ENCODE measurements at places on chromosomes 5 and 9.

- no peaks in the 10 kb centered on the region for H3K36me3 ChIP-seq
- no peak overlapping the region for H3K27ac ChIP-seq
- DNase-seq, result no peak
- H3K4me3 ChIP-seq, result no peak overlapping the region
- no peaks in the 10 kb centered on the region for H3K4me1 ChIP-seq
These were observed 41.8 kb downstream of the CSF2 start for GRCh38 chr5:132115375-132115774.

DNA sequence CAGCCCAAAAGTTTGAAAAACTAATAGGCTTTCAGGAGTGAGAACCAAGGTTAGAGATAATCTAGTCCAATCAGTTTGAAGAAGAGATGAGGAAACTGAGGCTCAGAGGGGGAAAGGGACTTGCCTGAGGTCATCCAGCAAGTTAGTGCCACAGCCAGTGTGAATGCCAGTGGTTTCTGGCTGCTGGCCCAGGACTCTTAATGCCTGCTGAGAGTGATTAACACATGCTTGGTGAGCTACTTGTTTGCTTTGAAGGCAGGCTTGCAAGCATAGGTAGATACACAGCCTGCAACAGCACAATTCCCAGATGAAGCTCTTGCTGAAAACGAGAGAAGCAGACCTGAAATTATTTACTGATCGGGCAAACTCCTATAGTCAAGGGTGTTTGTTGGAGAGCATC is 591.6 kb upstream of the SGCD start:
- no peaks in the 10 kb centered on the region for H3K27me3 ChIP-seq
- no peak for DNase-seq
- H3K4me1 ChIP-seq, result no peaks in the 10 kb centered on the region
- no peak overlapping the region for H3K27ac ChIP-seq

- H3K27me3 ChIP-seq, result no peaks in the 10 kb centered on the region
- no peaks in the 10 kb centered on the region for H3K36me3 ChIP-seq
These were observed 35.6 kb upstream of the NEK6 start for GRCh38 chr9:124222109-124222508.

DNA sequence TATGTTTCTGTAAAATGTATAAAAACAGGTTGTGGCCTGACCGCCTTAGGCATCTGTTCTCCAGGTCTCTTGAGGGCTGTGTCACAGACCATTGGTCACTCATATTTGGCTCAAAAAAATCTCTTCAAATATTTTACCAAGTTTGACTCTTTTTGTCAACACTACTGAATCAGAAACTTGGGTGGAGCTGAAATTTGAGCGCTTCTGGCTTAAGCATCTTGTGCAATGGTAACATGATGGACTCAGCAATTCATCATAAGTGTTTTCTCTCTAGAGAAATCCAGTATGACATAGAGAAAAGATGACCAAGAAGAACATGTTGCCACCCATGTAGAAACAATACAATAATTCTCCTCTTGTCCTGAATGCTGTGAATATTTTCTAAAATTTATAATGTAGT is 387.9 kb downstream of the MAT2B start:
- no peak for DNase-seq
- H3K4me1 ChIP-seq, result no peaks in the 10 kb centered on the region
- H3K36me3 ChIP-seq, result no peaks in the 10 kb centered on the region

DNA sequence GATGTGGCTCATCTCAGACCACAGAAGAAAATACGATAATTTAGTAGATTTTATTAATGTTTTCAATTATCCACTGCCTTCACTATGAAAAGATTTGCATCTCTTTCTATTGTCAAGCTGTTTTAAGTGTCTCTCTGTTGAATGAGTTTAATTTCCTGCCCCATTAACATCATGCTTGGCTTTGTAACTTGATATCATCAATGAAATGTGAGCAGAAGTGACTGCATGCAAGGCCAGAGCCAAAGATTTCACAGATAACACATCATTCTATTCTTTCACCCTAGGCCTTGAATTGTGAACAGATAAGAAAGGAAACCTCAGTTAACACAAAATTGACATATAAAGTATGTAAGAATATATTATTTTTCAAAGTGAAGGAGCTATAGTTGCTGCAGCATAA is 986.4 kb upstream of the CDH18 start:
- H3K27me3 ChIP-seq, result no peaks in the 10 kb centered on the region
- no peak overlapping the region for H3K4me3 ChIP-seq
- no peak for DNase-seq
- H3K36me3 ChIP-seq, result no peaks in the 10 kb centered on the region
- no peaks in the 10 kb centered on the region for H3K4me1 ChIP-seq

DNA sequence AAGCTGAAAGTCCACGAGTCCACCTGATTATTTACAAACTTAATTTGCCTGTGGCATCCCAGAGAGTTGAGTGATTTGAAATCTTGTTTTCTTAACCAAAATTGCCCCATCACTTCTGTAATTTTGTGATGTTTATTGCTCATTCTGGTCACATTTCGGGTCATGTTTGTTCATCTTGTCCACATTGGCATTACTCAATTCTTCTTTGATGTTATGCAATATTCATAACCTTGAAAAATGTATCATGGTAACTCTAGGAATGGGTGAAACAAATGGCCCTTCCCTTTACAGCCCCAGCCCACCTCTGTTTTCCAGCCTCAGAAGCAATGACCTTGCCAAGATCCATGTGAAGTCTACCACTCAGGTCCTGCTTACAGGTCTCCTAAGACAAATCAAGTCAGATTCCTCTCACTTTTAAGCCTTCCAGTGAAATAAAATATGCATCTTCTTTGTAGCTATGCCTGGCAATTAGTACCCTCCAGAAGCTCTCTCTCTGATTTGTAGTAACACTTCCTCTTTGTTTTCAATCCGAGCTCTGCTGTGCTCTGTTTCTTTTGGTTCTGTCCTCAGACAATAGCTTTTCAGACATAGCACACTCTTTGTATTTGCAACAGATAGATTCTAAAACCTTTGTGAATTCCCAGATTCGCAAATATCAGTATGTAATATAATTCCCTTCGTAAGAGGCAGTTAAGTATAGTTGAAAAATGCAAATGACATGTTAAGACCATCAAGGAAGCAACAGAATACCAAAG is 330.3 kb upstream of the IRX1 start:
- no peak overlapping the region for H3K4me3 ChIP-seq
- no peak overlapping the region for H3K27ac ChIP-seq
- DNase-seq, result peak; percentile 62
- no peaks in the 10 kb centered on the region for H3K27me3 ChIP-seq

DNA sequence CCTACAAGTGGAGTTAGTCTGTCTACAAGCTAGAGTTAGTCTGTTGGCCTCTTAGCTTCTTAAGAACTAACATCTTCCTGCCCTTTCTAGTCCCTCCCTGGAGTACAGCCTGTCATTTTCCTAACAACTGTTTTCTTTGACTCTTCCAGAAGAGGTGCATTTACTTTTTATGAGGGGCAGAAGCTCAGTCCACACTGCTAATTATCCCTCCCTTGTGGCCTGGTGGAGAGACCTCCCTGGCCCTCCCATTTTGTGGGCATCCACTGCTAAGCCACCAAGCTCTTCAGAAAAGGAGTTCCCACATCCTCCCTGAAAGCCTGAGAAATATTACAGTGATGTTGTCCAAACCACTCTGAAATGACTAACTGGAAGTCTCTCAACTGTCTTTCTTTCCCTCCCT is 8.0 kb downstream of the MAP1B start:
- DNase-seq, result no peak
- peaks cover 27% of the 10 kb centered on the region for H3K36me3 ChIP-seq
- H3K27ac ChIP-seq, result no peak overlapping the region
- no peak overlapping the region for H3K4me3 ChIP-seq
- no peaks in the 10 kb centered on the region for H3K27me3 ChIP-seq

DNA sequence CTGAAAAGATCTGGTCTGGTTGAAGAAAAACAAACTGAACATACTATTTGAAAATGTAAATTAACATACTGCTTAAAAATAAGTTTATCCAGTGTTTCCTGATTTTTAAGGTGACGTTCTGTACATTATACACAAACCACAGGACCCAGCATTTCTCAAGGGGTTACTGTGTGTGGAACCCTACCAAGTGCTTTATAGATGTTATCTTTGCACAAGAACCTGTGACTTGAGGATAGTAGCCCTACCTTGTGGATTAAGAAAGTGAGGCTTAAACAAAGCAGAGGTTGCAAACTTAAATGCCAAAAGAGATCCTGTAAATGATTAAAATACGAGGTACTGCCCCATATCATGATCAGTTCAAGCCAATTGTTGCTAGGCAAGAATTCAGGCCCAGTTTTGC is 4.7 kb downstream of the KLF9 start:
- H3K27me3 ChIP-seq, result no peaks in the 10 kb centered on the region
- H3K4me1 ChIP-seq, result peaks cover 49% of the 10 kb centered on the region
- H3K36me3 ChIP-seq, result peaks cover 11% of the 10 kb centered on the region
- H3K27ac ChIP-seq, result peak overlapping the region; percentile 100
- H3K4me3 ChIP-seq, result peak overlapping the region; percentile 66

Measured in esophagus muscularis mucosa (tissue), 4 donors.